Ascending aorta (tissue), 2 donors: ENCODE measurements at places on chromosomes 12 and 14. TPM values are rescaled to one million over a fixed set of nuclear protein-coding genes. Genes with fewer than 3 reads are reported as not detected.

Gene MUCL1
- not detected for total RNA-seq

DNA sequence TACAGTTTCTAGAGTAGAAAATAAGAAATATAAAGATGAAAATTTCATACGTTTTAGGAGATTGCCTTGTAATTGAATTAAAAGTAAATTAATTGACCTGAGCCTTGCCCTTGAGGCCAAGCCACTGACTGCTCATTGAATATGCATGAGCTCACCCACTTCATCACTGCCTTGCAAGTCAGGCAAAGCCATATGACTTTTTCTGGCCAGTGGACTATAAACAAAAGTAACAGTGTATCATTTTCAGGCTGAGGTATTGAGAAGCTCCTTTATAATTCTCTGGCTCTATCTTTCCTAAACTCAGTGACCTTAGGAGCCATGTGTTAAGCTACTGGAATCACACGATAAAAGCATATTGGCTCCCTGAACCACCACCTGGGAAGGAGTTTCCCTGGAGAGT is 369.3 kb downstream of the NUAK1 start:
- DNase-seq = no peak

DNA sequence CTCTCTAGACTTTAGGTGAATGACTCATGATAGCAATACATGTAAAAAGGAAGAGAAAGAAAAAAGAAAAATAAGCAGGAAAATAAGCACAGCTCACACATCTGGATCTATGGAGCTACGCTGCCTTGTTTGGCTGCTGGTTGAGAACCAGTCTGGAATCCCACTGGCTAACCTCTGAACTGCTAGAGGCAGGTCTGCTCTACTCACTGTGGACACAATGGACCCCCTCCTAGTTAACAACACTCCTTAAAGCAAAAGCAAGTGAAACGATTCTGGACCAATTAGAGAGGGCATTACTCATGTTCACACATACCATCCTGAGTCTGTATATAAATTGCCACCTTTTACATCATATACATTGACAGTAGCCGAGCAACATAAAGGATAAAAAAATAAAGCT is 383.2 kb upstream of the FLRT2 start:
- no peak for DNase-seq

DNA sequence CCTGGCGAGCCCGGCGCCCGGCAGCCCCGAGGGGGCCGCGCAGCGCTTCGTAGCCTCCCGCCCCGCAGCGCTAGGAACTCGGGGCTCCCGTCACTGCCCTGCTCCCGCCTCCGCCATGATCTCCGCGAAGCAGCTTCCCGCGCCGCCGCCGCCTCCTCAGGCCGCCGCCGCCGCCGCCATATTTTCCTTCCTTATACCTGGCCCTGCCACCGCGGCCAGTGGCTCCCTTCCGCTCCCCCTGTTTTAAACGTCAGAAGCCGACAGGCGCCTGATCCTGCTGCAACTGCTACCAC is 286 bp downstream of the PPP4R3A start:
- DNase-seq = no peak

- no peak for DNase-seq
Measured at GRCh38 chr12:68349921-68350606, 17.9 kb upstream of the MDM1 start.

DNA sequence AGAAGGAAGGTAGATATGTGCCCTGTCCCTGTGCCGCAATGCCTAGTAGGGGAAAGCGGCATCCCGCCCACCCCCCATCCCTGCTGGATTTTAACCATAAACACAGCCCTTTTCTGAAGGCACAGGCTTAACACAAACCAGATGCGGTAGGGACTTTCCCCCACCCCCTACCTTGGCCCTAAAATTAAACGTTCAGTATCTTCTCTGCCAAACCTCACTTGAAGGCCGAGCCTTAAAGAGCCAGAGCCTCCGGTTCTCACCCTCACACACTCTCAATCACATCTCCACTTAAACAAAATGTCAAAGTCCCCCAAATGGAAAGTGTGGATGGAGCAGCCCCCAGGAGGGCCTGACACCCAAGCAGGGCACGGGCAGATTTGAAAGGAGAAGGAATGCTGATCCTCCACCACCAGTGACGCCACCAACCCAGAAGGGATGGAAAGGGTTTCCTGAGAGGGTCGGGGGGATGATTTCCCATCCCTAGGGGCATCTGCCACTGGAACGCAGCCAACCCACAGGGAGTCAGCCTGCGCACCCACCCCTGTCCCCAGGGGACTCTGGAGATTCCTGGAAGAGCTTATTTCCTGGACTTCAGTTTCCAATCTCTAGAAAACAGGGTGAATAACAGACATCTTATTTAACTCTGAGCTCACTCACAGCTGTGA is 26.4 kb downstream of the ACTN1 start:
- no peak for DNase-seq

DNA sequence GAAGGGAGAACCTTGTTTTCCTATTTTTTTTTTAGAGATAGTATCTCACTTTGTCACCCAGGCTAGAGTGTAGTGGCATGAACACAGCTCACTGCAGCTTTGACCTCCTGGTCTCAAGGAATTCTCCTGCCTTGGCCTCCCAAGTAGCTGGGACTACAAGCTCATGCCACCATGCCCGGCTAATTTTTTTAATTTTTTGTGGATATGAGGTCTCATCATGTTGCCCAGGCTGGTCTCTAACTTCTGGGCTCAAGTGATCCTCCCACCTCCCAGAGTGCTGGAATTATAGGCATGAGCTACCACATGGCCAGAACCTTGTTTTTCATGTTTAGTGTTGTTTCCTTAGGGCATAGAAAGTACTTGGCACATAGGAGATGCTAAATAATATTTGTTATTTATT is 13.5 kb downstream of the MANSC1 start:
- peak; percentile 33 for DNase-seq

DNA sequence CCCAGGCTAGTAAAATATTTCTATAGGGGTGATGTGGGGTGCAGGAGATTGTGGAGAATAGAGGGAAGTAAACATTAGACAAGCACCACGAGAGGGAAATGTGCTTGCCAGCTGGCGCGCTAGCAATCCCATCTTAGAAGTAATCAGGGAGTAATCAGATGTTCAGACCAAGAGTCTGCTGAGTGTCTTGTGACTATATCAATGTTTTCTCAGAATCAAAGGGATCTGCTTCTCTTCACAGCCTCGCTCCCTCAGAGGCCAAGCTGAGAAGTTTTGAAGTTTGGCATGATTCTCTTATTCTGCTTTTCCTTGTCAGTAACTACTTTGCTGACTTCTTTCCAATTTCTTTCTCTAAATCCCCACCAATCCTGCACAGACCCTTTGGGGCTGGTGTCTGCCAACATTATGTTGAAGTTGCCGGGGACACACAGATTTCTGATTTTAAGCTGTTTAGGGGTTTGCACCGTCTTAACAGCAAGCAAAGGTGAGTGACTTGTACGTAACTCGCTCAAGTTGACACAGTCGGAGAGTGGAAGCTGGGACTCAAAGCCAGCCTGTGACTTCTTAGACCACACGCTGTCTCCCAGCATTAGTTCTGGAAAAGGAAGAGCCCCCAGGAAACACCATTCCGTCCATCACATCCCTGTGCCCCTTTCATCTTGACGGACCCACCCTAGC is 22.0 kb upstream of the TSPAN9 start:
- no peak for DNase-seq

DNA sequence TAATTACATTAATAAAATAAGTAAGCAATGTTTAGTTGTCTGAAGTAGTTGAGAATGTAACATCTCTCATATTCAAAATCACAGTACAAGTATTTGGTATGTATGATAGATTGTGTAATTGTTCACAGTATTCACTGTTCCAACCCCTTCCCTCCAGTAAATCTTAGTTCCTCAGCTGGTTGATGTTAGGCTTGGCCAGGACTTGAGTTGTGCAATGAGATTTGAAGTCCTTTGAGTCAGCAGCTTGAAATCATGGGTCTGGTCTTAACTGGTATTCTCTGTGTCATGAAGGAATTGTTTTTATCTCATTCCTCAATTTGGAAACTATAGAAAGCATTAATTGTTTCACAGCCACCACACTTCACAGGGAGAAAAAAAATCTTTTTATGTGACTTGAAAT is 477.1 kb downstream of the FSCB start:
- DNase-seq = no peak

- no peak for DNase-seq
Measured at GRCh38 chr14:25522926-25523325, 473.0 kb upstream of the STXBP6 start.

Gene FZD10
- 0.21 TPM for total RNA-seq

Gene CEBPE
- total RNA-seq = not detected

Gene NRIP2
- total RNA-seq = 9.7 TPM

DNA sequence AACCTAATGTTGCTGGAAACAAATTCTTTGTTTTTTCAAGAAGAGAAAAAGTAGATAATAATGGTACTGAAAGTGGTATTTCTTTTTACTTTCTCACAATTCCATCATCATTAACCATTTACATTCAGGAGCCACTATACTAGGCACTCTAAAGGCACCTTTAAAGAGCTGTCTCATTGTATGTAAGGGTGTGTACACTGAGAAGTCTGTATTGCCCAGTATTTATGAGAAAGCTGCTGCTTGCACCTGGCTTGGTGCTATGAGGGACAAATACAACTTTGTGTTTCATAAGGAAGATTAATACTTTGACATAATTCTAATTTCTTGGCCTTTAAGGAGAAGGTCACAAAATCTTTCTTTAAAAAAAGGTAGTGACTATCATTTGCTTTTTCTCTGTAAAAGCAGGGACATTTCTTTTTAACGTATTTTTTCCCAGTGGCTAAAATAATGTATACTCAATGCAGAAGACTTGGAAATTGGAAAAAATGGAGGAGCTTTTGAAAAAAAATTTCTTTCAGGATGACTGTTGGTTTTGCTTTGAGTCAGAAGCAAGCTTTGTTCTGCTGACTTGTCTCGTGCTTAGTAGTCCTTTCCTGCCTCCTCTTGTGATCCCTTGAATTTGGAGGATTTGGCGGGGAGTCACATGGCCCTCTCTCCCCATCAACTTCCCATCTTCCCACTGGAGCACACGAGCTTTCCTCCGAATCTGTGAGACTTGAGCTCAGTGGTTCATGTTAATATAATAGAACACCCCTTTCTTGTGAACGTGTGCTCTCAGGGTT is 50.1 kb downstream of the RASSF3 start:
- DNase-seq = no peak

DNA sequence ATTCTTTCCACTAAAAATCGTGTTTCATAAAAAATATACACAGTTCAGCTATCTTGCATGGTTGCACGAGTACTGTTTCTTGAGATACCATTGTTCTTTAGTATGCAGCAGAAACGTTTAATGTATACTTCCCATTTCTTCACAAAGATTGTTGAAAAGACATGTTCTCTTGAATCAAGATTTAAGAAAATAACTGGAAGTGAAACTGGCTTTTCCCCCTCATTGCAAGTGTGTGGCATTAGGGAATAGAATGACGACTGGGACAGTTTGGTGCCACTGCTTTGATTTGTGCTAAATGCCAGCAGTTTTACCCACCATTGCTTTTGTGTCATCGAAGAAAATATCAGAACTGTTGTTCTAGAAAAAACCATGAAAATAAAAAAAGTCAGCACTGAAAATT is 20.3 kb upstream of the DHRS2 start:
- DNase-seq = no peak

DNA sequence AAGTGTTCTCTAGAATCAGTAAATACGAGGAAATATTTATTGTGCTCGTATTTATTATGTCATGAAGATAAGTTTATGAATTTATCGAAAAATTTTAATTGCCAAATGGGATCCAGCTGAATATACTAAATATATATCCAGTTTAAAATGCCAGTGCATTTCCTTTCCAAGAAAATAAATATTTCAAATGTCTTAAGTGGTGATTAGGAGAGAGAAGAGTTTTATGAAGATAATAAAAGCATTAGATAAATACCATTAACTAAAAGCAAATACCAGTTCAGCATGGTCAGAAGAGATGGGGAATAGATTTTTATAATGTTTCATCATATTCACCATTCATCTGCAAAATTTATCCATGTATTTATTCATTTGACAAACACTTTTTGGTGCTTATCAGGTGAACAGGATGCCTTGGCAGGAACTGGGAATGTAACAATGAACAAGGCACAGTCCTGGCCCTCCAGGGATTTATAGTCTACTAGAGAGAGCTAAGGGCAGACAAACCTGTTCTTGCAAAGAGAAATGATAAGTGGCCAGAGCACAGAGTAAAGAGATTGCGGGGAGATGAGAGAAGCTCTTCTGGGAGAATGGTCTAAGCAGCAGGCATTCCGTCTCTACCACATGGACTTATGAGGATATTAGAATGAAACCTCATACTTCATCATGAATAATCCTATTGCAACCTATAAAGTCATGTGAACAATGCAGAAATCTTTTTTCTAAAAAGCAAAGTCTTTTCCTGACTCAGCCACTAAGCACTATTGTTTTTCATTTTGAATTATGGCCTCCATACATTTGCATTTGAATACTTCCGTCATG is 143.7 kb upstream of the ABCD2 start:
- DNase-seq = no peak

DNA sequence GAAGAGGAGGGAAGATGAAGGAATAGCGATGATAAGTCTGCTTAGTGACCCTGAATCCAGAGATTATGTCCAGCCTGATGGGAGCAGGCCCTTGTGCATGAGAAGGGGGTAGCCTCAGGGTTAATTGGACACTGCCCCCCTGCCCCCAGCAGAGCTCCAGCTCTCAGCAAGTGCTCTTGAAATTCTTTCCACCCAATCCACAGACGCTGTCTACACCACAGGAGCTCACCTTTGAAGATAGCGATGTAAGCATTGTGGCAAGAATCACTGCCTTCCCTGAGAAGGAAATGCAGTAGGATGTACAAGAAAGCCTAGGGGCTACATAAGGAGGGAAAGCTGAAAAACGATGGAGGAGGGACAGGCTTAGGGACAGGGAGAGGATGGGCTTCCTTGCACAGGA is 39.4 kb downstream of the CRACR2A start:
- no peak for DNase-seq

DNA sequence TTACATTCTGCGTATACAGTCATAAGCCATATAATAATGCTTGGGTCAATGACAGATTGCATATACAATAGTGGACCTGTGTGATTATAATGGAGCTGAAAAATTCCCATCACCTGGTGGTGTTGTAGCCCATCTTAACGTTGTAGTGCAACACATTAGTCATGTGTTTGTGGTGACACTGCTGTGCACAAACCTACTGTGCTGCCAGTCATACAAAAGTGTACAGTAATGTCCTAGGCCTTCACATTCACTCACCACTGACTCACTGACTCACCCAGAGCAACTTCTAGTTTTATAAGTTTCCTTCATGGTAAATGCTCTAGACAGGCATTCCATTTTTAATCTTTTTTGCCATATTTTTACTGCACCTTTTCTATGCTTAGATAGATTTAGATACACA is 194.8 kb upstream of the SEL1L start:
- no peak for DNase-seq

- DNase-seq = no peak
Measured at GRCh38 chr14:32374155-32374554, 45.1 kb downstream of the AKAP6 start.

- no peak for DNase-seq
Measured at GRCh38 chr14:65204056-65204455, 101.7 kb upstream of the MAX start.

- no peak for DNase-seq
Measured at GRCh38 chr14:99586054-99586760, 17.8 kb downstream of the CCDC85C start.

Gene ZNF385A
- 53.2 TPM for total RNA-seq

DNA sequence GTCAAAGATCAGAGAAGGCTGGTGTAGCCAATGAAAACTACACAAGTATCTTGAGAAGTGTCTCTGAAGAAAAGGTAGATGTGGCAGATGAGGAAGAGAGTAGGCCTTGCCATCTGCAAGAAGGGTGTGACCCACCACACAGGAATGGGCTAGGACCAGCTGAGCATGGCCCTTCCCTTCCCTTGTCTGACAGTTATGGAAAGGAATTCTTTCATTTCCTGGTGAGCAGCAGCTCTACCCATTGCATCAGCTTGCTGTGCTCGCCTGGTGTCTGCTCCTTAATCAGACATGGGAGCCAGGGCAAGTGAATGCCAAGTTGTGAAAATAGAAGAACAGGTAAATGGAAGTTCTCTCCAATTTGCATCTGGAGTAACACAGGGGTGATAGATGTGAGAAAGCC is 145.2 kb upstream of the KRR1 start:
- DNase-seq = no peak
